ENCODE measurements at places on chromosomes 7 and 10.

DNA sequence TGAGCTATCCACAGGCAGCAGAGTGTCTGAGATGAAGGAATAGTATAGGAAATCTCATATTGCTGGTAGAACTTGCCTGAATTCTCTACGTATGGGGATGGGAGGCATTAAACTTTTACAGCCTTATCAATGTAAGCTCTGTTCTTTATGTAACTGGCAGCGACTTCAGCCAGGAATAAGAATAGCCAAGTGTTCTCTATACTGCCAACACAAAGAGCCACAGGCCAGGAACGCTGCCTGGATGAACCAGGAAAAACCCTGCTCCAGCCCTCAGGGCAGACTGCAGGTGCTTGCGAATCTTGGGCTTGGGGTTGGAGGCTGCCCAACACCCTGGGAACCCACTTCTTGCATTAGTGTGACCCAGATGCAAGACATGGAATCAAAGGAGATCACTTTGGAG lies 6.1 kb upstream of the OLAH start:
- no peak for DNase-seq

- no peak for DNase-seq
Observed at GRCh38 chr10:112960151-112960681, 10.2 kb downstream of the TCF7L2 start.

DNA sequence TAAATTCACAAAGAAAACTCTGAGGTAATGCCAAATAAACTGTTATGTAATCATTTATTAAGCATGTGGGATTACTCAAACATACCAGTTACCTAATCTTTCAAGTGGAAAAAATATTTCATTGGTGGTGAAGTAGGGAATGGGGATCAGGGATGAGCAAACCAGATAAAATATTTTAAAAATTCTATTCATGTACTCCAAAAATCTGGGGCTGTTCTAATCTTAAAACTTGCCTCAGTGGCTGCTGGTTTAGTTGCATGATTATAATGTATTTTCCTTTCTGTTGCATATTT lies 19.5 kb downstream of the LMOD2 start:
- DNase-seq = no peak

GRCh38 chr10:96756111-96756903 lies 36.0 kb upstream of the PIK3AP1 start:
- no peak for DNase-seq

- DNase-seq = no peak
Observed at GRCh38 chr7:158985583-158985982, 129.2 kb downstream of the DYNC2I1 start.

DNA sequence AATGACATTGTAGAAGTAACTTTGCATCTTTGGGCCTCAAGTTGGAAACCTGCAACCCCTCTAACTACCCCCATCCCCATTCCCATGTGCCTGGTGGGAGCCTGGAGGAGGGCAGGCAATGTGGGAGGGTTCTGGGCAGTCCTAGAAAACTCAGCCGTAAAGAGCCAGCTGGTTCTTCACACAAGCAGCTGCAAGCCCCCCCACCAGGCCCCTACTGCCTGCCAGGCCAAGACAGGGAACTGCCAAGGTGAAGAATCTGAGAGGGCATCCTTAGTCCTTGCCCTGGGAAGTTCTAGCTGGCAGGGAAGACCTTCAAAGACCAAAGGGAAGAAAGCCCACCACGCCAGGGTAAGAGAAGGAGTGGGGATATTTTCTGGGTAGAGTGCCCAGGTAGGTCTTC lies 12.2 kb upstream of the INMT start:
- DNase-seq = no peak

DNA sequence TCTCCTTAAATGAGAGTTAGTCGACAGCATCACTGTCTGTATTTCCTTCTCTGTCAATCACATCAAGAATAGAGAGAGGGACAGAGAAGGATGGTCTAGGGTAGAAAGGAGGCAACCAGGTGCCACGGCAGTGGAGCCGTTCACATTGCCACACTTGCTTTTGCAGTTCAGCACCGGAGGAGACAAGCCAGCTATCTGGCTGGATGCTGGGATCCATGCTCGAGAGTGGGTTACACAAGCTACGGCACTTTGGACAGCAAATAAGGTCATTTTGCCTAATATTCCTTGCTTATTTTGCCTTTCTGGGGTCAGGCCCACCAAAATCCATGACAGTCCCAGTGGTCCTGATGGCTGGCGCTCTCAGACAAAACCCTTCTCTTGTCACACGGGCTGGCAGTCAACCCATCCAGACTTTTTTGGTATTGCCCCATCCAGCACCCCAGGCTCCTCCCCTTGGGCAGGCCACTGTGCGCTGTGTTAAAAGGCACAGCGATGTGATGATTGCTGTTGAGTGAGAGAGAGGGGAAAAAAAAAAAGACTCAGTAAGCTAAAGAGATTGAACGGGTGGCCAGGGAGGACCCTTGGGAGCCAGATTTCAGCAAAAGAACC lies 8.4 kb downstream of the CPA2 start:
- DNase-seq = no peak

DNA sequence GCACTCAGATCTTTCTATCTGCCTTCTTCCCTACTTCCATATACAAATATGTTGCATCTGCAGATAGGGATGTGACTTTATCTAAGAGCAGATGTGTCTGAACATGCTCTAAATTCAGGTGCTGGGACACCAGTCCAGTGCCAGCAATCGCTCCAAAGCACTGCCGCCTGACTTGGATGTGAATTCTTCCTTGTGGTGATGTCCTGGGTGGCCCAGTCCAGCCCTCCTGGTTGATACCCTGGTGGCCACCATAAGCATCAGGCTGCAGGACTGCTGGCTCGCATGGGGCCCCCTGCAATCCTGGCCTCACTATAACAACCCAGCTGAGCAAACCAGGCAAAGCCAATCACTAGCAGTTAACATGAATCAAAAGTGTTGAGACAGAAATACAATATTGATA lies 149.2 kb upstream of the PDE1C start:
- DNase-seq = no peak

DNA sequence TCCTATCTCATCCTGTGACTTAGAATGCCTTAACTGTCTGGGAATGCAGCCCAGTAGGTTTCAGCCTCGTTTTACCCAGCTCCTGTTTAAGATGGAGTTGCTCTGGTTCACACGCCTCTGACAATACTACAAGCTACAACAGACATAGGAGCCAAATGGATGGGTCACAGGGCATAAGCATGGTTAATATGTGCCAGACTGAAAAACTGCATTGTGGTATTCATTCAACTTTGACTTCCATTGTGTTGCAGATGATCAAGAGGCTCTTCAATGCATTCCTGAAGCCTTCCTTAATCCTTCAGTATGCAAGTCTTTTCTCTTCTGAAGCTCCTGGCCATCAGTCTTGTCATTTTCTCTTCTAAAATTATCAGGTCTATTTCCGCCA lies 20.3 kb upstream of the RNF32 start:
- DNase-seq = no peak

DNA sequence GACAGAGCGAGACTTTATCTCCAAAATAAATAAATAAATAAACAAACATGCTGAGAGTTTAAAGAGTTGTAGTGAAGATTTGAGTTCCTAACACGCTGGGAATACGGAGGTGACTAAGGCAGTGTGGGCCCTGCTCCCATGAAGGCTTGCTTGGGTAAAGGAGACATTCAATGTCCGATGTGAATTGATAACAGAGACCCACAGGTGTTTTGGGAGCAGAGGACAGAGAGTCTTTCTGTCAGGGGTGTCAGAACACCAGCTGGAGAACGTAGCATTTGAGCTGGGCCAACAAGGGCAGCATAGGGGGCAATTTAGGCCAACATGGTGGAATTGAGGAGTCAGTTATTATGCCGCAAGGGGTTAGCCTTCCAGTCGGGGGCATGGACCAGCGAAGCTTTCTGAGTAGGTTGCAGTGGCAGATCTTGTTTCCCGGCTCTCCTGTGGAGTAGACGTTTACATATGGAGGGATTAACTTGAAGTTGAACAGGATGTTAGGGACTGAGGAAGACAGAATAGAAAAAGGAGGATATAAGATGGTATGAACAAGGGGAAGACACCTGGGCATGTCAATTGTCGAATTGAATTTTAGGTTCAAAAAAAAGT lies 5.6 kb downstream of the PROSER2 start:
- DNase-seq = no peak

- no peak for DNase-seq
Observed at GRCh38 chr10:44387853-44388251, 3.0 kb upstream of the CXCL12 start.

- no peak for DNase-seq
Observed at GRCh38 chr7:140584195-140584851, 56.3 kb downstream of the DENND2A start.

DNA sequence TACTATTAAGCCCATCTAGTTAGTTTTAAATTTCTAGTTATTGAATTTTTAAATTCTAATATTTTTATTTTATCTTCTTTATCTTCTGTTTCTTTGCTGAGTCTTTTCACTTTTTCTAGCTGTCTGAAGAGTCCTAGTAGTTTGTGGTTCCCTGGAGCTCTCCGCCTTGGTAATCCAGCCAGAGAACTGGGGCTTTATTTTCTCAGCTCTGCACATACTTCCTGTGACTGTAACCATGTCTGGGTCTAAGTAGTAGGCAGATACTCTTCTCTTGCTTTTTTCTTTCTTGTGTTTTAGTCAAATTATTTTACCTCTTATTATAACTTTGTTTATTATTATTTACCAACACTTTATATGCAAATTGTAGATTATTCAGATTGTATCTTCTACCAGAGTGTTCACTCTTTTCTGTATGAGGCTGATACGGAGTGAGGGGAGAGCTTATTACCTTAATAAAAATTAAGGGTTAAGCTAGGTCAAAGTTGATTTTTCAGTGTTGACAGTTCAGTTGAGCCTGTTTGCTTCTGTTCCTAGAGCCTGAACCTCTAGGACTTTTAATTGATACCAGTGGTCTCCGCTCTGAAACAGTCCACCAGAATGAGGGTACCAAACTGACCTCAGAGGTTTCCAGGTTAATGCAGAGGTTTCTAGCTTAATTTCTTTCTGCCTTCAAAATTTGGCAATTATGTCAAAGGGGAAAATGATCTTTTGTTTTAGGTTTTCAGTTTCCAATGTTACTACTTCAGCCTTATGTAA lies 155.4 kb downstream of the ADK start:
- no peak for DNase-seq

DNA sequence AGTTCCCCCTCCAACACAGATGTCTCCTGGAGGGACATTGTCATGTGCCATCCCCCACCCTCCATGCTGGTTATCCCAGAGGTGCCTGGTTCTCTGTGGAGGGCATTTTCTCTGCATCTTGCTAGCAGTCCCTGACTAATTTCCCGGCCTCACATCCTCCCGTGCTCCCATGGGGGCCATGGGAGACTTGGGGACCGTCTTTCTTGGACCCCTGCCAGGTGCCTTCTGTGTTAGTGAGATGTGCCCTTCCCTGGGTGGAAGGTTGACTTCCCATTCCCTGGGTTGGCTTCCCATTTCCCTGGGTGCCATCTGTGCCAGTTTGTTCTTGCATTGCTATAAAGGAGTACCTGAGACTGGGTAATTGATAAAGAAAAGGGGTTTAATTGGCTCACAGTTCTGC lies 22.5 kb upstream of the GNA12 start:
- DNase-seq = no peak

DNA sequence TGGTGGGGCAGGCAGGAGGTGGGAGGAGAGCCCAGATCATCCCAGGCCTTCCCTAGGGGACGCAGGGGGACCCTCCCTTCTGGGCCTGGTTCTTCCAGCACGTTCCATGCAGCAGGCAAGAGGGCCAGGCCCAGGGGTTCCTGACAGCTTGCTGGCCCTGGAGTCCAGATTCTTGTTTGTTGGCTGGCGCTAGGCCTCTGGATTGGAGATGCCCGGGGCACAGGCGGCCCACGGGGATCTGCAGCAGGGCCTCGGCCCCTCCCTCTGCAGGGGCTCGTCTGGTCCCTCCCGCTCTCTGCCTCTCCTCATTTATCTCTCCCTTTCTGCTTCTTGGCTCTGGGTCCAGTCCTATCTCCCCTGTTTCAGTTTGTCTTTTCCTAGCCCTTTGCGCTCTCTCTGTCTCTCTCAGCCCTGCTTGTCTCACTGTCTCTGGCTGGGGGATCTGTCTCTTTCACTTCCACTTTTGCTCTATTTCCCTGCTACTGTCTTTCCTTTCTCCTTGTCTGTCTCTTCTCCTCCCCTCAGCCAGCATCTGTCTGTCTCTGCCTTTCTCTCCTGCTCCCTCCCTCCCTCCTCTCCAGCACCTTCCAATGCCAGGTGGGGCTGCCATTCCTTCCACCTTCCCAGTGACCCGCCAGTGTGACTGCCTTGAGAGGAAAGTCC lies 1.1 kb upstream of the AQP1 start:
- no peak for DNase-seq

- no peak for DNase-seq
Observed at GRCh38 chr10:99435986-99436638, 5.7 kb upstream of the GOT1 start.

DNA sequence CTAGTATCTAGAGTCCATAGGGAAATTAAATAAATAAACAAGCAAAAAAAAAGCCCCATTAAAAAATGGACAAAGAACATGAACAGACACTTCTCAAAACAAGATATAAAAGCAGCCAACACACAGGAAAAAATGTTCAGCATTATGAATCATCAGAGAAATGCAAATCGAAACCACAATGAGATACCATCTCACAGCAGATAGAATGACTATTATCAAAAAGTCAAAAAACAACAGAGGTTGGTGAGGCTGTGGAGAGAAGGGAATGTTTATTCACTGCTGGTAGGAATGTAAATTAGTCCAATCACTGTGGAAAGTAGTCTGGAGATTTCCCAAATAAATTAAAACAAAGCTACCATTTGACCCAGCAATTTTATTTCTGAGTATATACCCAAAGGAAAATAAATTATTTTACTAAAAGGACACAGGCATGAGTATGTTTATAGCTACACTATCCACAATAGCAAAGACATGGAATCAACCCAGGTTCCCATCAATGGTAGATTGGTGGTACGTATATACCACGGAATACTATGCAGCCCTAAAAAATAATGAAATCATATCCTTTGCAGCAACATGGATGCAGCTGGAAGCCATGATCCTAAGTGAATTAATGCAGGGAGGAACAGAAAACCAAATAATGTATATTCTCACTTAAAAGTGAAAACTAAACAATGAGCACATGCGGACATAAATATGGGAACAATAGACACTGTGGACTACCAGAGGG lies 366.5 kb upstream of the SEMA3C start:
- DNase-seq = no peak

DNA sequence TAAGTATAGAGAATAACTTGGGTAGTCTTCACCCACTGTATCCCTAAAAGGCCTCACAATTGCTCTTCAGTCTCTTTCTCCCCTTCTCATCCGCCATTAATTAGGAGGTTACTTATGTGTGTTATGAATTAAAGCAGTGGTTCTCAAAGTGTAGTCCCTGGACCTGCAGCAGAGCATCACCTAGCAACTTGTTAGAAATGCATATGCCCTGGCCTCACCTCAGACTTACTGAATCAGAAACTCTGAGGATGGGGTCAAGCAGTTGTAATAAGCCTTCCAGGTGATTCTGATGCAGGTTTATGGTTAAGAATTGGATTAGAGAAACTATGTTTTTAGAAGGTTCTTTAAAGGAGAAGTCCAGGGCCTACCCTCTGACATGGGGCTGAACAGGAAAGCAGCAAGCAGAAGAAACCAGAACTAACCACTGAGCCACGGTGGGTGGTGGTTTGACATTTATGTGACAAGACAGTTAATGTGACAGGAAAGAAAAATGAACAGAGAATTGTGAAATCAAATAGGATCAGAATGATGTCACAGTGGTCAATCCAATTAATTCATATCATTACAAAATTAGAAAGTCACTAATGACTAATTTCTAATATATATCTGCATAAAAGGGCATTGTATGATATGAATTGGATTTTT lies 37.6 kb downstream of the ENTPD1 start:
- DNase-seq = no peak

All from stimulated activated CD8-positive, alpha-beta memory T cell treated with anti-CD3 and anti-CD28 coated beads, Interleukin-2, amount 100 ng/mL, for 1 hour (primary cell).